ENCODE measurements at places on chromosomes 2 and 18.

- no peak for DNase-seq
These were observed 14.4 kb upstream of the BIN1 start for GRCh38 chr2:127121353-127121752.

DNA sequence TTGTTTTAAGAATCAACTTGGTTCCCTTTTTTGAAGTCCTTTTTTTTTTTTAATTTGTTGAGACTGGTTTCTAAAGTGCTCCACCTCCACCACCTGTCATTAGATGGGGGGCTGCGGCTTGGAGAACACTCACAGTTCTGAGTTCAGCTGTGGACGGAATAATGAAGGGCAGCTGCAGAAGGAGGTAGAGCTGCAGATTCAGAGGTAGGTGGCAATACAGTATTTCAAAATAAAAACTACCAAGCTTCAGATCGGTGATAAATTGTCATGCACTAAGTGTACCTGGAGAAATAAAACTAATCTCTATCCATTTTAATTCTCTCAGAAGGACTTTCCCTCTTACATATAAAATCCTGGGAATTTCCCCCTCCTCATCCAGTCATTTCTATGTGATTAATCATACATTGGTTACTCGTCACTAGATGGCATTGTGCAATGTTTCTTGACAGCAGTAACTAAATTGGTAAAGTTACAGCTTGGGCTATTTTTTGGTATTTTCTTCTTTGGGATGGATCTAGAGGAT lies 81.1 kb upstream of the SLC39A10 start:
- no peak for DNase-seq

DNA sequence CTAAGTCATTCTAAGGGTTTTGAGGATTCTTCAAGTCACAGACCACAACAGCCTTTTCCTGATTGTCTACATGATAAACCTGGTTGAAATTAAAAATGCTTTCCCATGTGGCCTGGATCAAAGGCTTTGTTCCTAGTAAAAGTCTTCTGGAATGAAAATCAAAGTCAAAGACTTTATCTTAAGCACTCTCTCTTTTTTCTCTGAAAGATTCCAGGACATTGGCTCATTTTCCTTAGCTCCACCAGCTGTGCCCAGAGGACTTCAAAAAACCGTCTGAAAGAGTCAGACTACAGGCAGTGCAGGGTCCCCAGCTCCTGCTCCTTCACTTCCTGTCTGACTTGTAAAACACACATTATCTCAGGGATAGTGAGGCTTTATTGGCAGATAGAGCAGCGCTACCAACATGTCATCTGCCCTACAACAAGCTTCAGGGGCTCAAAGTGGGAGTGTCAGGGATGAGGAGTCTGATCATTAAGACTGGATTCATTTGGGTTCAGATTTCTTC lies 148.2 kb downstream of the ESCO1 start:
- no peak for DNase-seq

GRCh38 chr2:70723286-70723885 lies 44.6 kb downstream of the ADD2 start:
- no peak for DNase-seq

- no peak for DNase-seq
These were observed 208.1 kb downstream of the NR4A2 start for GRCh38 chr2:156124458-156124857.
